ENCODE measurements at places on chromosomes 16 and 17.

- no peak for DNase-seq
Observed at GRCh38 chr16:89191033-89191900, 9.1 kb downstream of the SLC22A31 start.

- DNase-seq = no peak
Observed at GRCh38 chr17:56441308-56441707, 152.2 kb upstream of the NOG start.

GRCh38 chr16:29708917-29709600 lies 30.1 kb downstream of the QPRT start:
- DNase-seq = no peak

DNA sequence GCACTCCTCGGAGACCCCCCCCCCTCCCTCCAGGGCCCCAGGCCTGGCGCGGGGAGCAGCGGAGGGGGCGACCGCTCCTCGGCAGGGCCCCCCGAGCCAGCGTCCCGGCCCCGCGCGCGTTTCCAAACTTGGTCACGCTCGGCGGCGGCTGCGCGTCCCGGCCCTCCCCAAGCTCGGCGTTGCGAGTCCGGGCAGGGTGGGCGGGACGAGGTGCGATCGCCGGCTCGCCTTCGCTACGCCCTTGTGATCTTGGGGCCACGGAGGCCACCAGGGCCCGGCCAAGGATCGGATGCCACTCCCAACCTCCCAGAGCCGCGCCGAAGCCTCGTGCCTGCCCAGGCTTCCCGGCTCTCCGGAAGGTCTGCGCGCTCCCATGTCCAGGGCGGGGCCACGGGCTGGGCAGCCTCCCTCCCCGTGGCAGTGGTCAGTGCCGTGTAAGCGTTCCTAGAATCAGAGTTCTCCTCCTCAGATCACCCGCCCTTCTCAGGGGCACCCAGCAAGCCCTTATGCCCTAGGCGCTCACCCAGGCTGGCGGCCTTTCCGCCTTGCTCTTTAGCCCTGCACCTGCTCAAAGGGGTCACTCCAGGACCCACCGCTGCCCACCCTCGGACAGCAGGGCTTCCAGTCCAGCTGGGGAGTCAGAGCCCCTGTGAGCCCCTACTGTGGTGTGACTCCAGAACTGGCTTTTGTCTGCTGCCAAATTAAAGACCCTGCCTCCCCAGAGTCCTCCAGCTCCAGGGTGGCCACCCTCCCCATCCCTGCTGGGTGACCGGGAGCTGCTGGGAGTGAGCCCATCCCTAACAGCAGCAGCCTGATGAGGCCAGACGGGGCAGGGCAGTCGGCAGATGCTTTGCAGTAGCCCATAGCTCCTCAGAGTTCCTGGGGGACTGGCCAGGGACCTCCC lies 12.2 kb upstream of the MRPS23 start:
- DNase-seq = peak; percentile 92

DNA sequence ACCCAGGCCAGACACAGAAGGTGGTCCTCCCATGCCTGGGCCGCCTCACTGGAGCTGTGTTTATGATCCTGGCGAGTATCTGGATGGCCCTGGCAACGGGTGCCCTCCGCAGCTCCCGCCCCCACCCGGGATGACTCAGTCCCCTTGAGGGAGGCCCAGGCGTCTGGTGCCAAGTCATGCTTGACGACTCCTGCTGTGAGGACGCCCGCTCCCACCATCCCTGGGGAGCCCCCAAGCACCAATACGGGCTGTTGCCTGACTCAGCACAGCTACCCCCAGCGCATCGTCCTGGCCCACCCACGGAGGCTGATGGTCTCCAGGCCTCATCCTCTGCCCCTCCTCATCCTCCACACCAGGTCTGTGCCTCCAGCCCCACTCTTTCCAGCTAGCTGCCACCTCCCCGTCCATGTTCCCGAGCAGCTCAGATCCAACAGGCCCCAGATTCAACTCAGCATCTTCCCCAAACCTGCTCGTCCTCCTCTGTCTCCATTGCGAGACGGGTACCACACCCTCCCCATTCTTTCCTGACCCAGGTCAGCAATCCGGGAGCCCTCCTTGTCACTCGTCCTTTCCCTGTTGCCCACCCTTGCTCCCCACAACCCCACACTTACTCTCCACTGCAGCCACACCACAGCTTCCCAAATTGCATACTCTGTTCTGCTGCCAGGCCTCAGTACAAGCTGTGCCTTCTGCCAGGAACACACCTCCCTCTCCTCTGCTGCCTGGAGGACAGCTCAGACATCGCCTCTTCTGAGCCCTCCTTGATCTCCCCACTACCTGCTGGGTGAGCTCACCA lies 2.6 kb downstream of the CAMKK1 start:
- peak; percentile 98 for DNase-seq

GRCh38 chr17:48732688-48733629 lies 4.4 kb upstream of the HOXB13 start:
- DNase-seq = no peak

DNA sequence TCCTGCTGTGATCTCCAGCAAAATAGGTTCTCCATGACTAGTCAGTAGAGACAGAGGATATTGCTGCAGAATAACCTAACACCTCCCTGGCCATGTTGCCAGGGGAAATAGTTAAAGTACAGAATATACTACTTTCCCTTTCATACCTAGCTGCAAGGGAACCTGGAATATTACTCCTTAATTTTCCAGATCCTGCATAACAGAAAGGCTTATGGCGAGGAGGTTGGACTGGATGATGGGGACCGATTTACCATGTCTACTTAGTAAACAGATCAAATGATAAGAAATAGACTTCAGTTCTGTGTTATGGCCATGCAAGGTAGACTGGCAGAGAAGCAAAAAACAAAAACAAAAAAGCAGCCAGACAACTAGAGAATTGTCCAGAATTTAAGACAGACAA lies 117.4 kb downstream of the MSI2 start:
- DNase-seq = no peak

DNA sequence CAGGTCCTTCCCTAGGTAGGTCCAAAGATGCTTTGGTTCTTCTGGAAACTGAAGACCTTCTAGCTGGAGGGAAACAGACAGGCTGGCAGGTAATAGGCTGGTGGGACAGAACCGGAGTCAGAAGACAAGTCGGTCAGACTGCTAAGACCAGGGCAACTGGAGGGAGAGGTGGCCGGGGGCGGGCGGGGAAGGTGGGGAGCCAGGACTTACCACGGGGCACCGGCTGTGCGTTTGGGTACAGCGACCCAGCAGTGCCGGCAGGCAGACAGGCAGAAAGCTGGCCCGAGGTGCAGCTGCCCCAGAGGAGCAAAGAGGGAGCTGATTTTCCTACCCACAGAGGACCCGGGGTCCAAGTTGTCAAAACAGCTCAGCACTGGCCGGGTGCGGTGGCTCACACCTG lies 575 bp downstream of the SLC52A1 start:
- no peak for DNase-seq

DNA sequence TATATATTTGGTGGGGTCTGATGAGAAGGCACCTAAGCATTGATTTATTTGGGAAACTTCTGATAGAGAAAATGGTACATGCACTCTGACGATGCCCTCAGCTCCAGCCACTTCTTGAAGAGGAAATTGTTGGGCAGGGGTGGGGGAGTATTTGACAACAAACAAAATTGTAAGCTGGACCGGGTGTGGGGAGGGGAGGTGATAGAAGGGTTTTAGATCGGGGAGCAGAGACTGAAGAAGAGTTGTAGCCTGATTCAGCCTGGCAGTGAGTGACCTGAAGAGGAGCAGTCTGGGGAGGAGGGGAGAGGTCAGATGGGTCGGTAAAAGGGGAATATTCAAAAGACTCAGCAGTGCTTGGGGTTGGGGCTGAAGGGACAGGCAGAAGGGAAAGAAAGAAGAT lies 2284.7 kb downstream of the TP53TG3F start:
- DNase-seq = no peak

Measured in ACHN (cell line).